ENCODE measurements at places on chromosomes 6 and 20. TPM values are rescaled to one million over a fixed set of nuclear protein-coding genes. Genes with fewer than 3 reads are reported as not detected.
A peak's percentile ranks its signal among the peaks of the same experiment; 100 is the strongest.

GRCh38 chr6:41298785-41299502 is 12.5 kb upstream of the TREM1 start:
- no peak for DNase-seq

Gene AVP
- not detected for total RNA-seq

Gene PRR18
- total RNA-seq: not detected

Gene TBC1D22B
- 9.7 TPM for total RNA-seq

- no peak for DNase-seq
These were observed 3.8 kb upstream of the APCDD1L start for GRCh38 chr20:58518896-58519593.

GRCh38 chr6:149913540-149914240 is 9.2 kb downstream of the RAET1G start:
- DNase-seq: no peak

- no peak for DNase-seq
These were observed 27.4 kb downstream of the ANKS1A start for GRCh38 chr6:34916348-34916967.

Gene HTR1E
- total RNA-seq: not detected

- no peak for DNase-seq
These were observed 154.8 kb upstream of the SLC35B3 start for GRCh38 chr6:8589941-8590729.

- DNase-seq: no peak
These were observed 579.6 kb upstream of the MAN1A1 start for GRCh38 chr6:119929121-119929520.

DNA sequence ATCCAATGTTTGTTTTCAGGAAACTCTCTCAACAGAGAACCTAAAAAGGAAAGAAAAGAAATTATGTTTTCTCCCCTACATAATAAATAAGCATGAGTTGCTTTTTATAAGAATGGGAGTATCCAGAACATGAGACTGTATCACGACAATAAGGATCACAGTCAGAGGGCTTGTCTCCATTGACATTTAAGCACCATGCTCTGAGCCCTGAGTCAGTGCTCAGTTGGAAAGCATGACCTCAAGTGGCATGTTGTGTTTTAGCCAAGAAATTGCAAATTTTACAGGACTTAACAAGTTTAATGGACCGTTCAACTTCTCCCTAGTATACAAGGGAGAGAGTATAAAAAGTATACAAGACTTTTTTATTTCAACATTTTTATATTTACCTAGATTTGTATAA is 431.6 kb downstream of the GJA1 start:
- DNase-seq: no peak

- no peak for DNase-seq
These were observed 17.9 kb downstream of the NCR2 start for GRCh38 chr6:41353333-41353732.

Gene KCNK17
- not detected for total RNA-seq

Gene CSNK2B
- total RNA-seq: 67.6 TPM

Gene MYMX
- not detected for total RNA-seq

- DNase-seq: no peak
These were observed 446.7 kb downstream of the BMP2 start for GRCh38 chr20:7214081-7214740.

Gene ASIP
- not detected for total RNA-seq

DNA sequence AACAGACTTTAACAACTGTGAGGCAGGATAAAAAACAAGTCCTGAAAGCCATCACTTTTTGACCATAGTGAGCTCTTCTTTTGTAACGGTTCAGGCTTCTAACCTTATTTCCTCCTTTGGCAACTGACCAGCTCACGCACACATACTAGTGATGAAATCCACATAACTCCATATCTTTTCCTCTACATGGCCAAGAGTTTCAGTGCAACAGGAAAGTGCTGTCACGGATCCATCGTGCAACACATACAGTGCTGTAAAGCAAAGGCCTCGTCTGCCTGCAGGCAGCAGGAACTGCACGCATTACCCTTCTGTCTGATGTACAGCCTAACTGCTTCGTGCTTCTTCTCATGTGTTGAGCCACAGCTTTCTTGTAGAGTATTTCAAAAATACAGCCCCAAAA is 108.5 kb downstream of the EPM2A start:
- peak; percentile 55 for DNase-seq

DNA sequence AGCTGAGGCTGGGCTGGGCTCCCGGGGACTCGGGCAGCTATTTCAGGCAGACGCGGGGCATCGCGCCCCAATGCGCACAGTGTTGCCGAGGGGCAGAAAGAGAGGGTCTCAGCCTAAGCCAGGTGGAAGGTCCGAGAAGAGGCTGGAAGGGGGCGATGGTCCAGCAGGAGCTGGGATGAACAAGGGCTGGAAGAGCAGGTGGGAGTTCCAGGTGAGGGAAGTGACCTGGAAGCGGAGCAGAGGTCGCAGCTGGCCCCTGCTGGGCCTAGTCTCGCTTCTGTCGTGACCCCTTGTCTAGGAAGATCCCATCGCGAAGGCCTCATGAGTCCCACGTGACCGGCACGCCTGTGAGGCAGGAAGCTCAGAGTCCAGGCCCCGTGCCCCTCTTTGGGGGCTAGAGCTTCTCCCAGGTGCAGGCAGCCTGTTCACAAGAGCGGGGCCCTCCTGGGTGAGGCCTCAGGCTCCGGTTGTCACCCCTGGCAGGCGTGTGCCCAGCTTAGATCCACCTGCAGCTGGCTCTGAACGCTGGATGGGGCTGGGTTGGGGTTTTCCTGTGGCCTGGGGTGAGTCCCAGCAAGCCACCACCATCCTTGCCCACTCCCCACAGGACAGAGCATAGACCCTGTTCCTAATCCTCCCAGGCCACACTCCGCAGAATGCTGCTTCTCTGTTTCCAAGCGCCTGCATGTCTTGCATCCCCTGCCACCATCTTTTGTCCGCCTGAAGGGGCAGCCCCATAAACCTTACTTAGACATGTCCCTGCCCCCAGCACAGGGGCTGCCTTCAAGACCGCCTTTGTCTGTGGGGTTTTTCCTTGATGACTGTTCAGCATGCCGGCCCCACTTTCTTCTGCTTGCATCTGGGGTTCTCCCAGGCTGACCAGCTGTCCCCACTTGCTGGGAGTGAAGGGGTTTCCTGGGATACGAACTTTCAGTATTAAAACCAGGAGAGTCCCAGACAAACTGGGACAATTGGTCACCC is 15.1 kb downstream of the SLC22A3 start:
- DNase-seq: no peak

Gene FOXP4
- 4.6 TPM for total RNA-seq

Gene BPIFB2
- not detected for total RNA-seq

Gene RPL10A
- 1,794 TPM for total RNA-seq

- peak; percentile 95 for DNase-seq
These were observed 6.2 kb downstream of the TGM2 start for GRCh38 chr20:38158701-38159351.

DNA sequence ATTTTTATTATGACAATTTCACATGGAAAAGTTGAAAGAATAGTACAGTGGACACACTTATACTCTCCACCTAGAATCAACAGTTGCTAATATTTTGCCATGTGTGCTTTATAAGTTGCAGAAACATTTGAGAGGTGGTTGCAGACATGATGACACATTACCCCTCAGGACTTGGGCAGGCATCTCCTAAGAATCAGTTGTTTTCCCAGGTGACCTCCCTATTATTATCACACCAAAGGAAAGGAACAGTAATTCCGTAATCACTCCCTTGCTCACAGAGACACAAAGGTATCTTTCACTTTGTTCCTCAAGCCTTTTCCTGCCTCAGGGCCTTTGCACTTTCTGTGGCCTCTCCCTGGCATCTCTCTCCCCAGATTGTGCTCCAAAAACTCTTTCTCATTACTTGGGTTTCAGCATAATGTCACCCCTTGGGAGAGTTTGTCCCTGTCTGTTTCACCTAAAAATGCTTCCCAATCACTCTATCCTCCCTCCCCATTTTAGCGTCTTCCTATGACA is 5.9 kb upstream of the SULF2 start:
- no peak for DNase-seq

DNA sequence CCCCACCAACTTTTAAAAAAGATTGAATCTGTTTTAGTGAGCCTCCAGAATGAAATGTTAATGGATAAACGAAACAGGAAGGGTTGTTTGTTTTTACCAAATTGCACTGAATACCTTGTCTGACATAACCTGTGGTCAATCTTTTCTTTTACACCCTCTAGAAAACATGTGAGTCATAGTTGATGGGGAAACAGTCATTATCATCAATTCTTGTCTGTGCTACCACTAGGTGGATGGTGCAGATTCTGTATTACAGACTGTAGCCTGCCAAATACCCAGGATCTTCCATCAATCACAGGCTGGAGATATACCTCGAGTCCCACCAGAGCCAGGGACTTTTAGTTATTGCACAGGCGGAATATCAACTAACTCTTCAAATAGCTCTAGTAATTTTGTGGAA is 29.5 kb upstream of the PKIB start:
- DNase-seq: no peak

Gene SNAP25
- total RNA-seq: 0.22 TPM

DNA sequence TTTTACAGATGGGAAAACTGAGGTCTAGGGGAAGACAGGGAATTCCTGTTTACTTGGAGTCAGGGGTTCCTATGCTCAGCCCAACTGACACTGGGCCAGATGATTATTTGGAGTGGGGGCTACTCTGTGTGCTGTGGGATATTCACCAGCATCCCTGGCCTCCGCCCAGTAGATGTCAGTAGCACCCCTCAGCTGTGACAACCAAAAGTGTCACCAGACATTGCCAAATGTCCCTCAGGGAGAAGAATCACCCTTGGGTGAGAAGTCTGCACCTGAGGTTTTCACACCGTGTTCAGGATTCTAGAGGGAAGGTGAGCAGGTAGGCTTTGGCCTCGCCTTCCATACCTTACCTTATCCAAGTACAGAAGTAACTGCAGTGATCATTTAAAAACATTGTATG is 27.6 kb downstream of the CDH26 start:
- no peak for DNase-seq

DNA sequence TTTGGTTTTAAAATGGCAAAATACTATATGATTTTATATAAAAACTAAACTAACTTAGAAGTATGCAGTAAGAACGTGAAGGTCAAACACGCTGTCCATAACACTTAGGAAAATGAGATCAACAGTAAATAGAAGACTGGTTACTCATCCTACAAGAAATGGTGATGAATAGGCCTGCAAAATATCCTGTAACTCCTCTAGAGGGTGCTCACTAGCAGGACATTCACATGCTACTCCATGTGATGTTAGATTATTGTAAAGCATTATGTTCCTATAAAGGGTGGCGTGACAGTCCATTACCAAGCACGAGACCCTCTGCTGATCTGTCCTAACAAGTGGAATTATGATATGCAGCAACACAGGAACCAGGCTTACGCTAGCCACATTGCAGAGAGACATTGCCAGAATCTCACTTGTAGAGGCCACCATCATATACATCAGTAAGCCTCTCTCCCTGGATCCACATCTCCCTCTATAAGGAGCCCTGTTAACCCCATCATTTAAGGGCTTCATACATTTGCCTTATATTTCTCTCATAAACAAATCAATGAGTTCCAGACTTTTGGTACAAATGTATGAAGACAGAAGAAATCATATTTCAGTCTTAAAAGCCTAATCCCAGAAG is 18.0 kb upstream of the DEFB129 start:
- peak; percentile 70 for DNase-seq

Gene C4B
- total RNA-seq: 0.44 TPM

Gene CAGE1
- total RNA-seq: 0.20 TPM

DNA sequence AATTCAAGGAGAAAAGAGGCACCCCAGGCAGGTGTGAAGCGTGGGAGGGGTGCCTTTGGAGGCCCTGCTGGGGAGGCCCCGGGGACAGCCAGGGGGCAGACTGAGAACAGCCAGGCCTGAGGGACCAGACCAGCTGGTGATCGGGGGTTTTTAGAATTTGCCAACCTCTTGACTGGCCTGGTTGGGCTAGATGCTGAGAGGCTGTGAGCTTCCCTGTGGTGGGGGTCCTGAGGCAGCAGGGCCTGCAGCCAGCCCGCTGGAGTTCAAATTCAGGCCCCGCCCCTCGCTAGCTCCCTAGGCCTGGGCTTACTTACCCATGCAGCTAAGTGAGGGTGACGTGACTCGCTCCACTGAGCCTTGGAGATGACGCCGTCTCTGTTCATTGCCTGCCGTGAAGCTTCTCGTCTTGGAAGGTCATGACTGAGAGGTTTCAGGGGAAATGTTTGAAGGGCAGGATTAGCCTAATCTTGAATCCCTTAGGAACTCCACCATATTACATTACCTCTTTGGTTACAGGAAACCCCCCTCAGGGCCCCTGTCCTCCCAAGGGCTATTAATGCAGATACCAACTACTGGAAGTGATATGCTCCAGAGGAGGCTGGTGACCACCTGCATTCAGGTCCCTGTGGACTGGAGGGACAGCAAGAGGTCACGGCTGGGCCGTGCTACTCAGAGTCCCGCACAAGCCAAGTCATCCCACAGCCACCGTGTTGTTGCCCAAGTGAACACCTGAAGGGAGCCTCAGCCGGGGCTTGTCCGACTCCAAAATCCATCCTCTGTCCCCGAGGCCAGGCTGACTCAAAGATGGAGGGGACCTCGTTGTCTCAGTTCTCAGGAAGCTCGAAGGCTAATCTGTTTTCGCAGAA is 73.9 kb upstream of the DUSP22 start:
- no peak for DNase-seq

GRCh38 chr6:88301888-88302768 is 136.0 kb upstream of the CNR1 start:
- DNase-seq: no peak

DNA sequence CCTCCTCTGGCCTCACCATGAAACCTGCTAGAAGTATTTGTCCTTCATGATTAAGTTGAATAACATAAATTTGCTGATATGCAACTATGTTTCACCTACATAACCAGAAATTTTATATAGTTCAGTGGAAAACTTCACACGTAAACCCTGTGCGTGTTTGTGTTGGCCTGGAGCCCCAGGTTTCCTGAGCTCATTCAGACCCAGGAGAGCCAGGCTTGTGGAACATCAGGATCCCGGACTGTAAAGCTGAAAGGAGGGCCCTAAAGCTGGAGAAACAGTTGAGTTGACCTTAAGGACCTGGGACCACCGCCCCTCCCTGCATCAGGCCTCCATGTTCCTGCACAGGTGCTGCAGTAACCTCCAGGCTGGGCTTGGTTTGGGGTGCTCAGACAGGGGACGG is 3.1 kb upstream of the SPATS1 start:
- DNase-seq: no peak

- DNase-seq: no peak
These were observed 47.9 kb upstream of the TXNDC5 start for GRCh38 chr6:7958464-7958863.

DNA sequence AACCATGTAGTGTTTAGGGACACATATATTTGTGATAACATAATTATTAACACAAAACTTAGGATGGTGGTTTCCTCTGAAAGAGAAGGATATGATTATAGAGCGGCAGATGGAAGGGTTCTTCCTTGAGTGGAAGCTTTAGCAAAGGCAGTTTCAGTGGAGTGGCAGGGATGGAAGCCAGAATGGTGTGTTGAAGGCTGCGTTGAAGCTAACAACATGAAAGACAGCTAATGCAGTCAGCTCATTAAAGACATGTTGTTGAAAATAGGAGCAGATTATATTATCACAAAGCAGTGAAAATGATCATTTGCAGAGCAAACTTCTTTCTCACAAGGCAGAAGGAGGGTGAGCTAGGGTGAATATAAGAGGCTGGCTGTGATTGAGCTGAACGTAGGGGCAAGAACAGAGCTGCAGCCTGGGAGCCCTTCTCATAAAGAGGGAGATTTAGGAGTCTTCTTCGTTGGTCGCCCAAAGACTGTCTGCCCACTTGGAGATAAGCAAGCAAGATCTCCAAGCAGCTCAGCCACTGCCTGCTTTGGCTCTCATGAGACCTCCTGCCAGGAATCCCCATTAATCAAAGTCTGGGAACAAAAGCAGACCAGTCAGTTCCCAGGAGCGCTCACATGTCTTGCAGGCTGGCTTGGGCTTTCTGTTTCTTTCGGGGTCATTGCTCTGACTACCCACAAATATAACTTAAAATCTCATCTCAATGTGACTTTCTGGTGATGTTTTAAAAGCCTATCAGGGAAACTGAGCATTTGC is 2.6 kb upstream of the ANKRD6 start:
- DNase-seq: no peak

Data from lung microvascular endothelial cell (primary cell).